ENCODE measurements at places on chromosomes 11 and 22. TPM values are rescaled to one million over a fixed set of nuclear protein-coding genes. Genes with fewer than 3 reads are reported as not detected.

PTS gene
- 19.9 TPM for total RNA-seq

OR1S2 gene
- total RNA-seq, result not detected

MS4A12 gene
- total RNA-seq, result 0.21 TPM

SLC25A45 gene
- 0.10 TPM for total RNA-seq

TBX10 gene
- not detected for total RNA-seq

ANO1 gene
- total RNA-seq, result 3.9 TPM

OR2AG1 gene
- 0.04 TPM for total RNA-seq

OTOG gene
- 0.78 TPM for total RNA-seq

MS4A7 gene
- not detected for total RNA-seq

LINC01488 gene
- total RNA-seq, result not detected

CHRM1 gene
- total RNA-seq, result 0.14 TPM

P2RX6 gene
- total RNA-seq, result not detected

CTNND1 gene
- 136 TPM for total RNA-seq

IFITM1 gene
- total RNA-seq, result 396 TPM

GLYATL1 gene
- 20.5 TPM for total RNA-seq

C11orf42 gene
- total RNA-seq, result not detected

SYT7 gene
- total RNA-seq, result 7.0 TPM

SHISA8 gene
- 0.62 TPM for total RNA-seq

GRK3 gene
- 25.3 TPM for total RNA-seq

NXPE4 gene
- not detected for total RNA-seq

OR51E1 gene
- not detected for total RNA-seq

GUCY1A2 gene
- 1.4 TPM for total RNA-seq

SPON1 gene
- 6.4 TPM for total RNA-seq

PICK1 gene
- 28.3 TPM for total RNA-seq

OR4A47 gene
- not detected for total RNA-seq

CPT1A gene
- 9.5 TPM for total RNA-seq

UPK3A gene
- total RNA-seq, result 0.89 TPM

TMEM191B gene
- 26.3 TPM for total RNA-seq

TMEM126B gene
- 93.0 TPM for total RNA-seq

NNMT gene
- not detected for total RNA-seq

SGSM1 gene
- total RNA-seq, result 4.2 TPM

UVRAG gene
- 15.3 TPM for total RNA-seq

OR52A1 gene
- total RNA-seq, result 4.3 TPM

DKK3 gene
- total RNA-seq, result 42.2 TPM

VPREB1 gene
- total RNA-seq, result not detected

OR8D1 gene
- not detected for total RNA-seq

RPLP2 gene
- 518 TPM for total RNA-seq

Data from GM23338 (cell line).